ENCODE measurements at places on chromosomes 2 and 18.

DNA sequence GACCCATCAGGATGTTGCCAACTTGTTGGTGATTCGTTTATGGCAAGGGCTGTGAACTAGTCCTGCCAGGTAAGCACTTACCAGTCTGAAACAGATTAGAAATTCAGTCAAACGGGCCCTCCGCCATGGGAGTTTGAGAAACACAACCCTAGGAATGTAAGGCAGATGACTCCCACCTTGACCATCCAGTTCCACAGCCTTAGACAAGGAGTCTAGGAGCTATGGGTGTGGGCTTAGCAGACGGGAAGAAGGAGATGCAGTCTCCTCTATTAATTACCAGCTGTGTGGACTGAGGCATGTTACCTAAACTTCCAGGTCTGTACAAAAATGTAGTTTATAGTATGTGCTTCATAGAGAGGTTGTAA is 319.4 kb upstream of the NCKAP5 start:
- no peak for DNase-seq

- DNase-seq, result no peak
Observed at GRCh38 chr2:172116107-172116506, 13.4 kb upstream of the DLX2 start.

DNA sequence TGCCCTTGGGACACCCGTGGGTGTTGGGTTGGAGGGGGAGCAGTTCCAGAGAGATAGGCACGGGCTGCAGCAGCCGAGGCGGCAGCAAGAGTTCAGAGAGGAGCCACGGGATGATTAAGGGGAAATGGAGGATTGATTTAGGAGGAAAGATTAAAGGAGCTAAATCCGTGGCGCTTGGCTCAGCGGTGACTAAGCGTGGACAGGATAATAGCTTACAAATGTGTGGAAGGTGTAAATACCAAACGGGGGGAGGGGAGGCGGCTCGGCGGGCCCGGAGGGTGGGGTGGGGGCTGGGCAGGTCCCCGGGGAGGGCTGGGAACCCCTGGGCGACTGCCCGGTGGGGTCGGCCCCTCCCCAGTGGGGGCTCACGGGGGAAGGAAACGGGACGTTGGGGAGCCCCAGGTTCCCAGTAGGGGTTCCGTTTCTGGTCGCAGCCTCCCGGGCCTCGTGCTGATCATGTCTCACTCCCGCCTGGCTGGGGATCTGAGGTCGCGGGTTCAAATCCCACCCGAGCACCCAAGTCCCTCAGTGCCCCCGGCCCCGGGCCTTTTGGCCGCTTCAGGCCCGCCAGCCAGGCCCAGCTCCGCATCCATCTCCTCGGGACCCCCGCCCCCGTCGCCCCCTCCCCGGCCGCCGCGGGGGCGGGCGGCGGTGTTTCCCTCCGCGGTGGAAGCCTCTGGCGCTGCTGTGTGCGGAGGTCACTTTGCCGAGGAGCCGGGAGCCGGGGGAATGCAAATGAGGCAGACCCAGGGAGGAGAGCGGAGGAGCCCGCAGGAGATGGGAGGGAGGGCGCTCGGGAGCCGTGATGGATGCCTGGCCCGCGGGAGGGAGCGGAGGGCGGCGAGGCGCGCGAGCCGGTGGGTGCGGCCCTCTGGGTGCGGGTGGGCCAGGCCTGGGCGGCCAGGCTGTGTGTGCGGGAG is 8.1 kb downstream of the ASIC4 start:
- DNase-seq, result no peak

DNA sequence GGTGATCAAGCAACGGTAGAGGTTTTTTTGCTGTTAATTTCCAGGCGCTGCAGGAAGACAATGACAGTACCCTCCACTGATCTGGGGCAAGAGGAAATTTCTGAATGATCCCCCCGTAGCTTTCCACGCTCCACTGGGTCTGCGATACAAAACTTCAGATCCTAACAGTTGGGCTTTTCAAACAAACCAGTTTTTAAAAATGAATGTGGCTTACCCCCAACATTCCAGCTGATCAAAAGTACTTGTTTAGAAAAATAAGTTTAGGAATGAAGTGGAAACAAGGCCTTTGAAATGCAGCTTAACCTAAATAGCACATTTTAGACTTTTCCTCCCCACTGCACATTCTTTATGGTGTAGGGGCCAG is 5.7 kb downstream of the ZFP36L2 start:
- no peak for DNase-seq

DNA sequence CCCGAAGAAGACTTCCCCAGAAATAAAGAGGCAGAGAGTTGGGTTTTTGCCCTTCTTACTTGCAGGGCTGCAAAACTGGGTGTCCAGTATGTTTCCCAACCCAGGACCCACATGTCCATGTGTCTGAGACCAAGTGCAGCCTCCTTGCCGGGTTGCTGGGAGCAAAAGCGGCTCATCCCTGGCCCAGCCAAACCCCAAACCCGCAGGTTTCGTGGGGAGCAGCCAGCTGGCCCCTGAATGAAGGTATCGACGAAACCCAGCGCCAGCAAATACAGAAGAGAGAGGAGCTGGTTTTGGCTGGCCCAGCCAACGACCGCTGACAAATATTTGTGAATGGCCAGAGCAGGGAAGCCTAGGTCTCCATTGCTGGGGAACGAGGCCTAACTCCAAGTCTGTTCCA is 197.1 kb downstream of the SMAD7 start:
- DNase-seq, result no peak

- no peak for DNase-seq
Observed at GRCh38 chr18:11379660-11380059, 229.7 kb upstream of the SLC35G4 start.

DNA sequence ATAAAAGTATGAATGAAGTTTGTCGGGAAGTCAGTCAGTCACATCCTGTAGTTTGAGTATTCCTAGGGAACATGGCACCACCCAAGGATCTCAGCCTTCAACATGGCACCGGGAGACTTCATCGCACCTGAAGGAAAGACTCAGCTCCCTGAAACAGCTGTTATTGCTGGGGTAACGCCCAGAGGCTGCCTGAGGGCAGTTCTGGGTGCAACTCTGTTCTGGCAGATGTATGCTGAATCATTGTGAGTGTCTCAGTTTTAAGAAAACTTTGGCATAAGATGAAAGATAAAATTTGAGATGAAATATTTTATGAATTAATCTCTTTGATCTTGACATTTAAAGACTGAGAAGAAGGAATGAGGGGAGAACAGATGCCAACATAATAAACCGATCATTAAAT is 49.9 kb upstream of the SERPINB2 start:
- DNase-seq, result no peak

GRCh38 chr18:69000366-69000765 is 202.5 kb downstream of the CCDC102B start:
- DNase-seq, result no peak
